ENCODE measurements at places on chromosomes 5 and 9.
A peak's percentile ranks its signal among the peaks of the same experiment; 100 is the strongest.

- DNase-seq: no peak
These were observed 122.9 kb upstream of the NFIL3 start for GRCh38 chr9:91546574-91546973.

DNA sequence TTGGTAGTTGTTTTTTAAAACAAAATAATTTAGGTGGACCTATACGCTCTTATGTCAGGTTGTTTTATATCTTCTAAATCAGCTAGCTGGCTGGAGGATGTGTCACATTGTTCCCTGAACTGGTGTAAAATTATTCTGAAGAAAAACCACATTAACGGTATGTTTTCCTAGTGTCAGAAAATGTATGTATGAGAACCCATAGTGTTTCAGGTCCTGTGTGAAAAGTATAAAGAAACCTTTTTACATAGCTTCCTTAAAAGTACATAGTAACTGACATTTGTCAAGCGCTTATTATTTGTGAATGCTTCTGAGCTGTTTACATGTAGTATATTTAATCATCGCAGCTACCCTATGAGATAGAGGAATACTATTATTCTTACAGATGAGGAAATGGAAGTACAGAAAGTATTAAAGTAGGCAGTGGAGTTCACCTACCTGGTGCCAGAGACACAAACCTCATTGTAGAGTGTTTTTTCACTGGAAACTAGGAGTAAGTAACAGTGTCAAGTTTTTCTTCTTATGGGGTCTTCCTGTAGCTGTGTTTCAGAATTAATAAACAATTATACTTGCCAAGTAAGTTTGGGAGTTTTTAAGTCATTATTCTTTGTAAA is 10.4 kb upstream of the FAM120AOS start:
- DNase-seq: no peak

GRCh38 chr5:139863361-139863760 is 67.8 kb downstream of the PSD2 start:
- DNase-seq: no peak

DNA sequence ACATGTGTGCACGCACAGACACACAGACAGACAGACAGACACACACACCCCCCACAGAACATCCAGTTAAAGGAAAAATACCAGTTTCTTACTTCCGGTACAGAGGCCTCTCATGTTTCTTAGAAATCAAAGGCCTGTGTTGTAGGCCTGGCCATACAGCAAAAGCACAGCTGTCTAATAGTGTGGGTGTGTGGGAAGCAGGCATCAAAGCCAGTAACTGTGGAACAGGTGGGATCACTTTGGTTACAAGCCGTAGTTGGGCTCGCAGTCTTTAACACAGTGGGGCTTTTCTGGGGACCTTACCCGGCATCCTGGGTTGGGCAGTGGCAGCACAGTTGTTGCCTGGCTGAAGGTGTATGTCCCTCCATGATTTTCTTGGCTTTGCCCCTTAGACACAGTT is 55.2 kb downstream of the FBXL7 start:
- no peak for DNase-seq

- peak; percentile 17 for DNase-seq
These were observed 7.5 kb downstream of the OR1K1 start for GRCh38 chr9:122807271-122807900.

DNA sequence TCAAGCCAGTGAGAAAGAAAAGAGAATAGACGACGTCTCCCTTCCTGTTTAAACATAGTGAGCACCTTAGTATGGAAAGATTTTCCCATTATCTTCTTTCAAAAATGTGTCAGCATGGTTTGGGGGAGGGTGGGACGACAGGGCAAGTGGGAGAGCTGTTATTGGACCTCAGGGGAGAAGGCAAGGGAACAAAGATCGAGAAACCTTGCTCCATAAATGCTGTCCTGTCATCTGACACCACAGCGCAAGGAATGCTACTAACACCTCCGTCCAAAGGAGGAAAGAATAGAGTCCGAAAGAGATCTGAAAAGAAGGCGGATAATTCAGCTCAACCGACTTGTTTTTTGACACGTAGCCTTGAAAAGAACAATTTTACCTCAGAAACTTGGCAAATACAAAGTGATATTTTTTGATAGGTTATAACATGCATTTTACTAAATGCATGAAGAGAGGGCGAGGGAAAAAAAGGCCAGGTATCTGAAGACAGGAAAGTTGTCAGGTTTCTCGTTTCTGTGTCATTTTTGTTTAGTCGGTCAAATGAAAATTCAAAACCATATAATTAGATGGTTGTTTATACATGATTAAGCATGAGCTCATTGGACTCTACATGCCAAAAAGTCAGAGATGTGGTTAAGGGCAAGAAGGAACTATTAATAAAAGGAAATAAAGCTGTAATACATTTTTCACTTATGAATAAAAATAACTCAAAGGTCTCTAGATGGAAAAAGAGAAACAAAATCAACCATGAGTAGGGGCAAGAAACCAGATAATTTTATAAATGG is 155.7 kb downstream of the GLIS3 start:
- no peak for DNase-seq

DNA sequence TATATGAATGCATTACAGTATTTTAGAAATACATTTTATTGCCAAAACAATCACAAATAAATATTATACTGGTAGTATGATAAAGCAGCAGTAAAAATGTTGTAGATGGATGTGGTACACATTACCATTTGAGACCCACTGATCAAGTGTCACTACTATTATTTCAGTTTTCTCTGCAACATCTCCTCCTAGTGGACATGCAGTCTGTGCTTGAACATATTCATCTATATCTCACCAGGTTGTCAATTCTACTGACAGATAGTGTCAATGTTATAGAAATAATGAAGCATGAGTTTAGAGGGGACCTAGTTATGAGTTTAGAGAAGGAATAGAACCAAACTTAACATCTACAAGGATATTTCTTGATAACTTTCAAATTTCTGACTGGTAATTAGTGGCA is 39.2 kb upstream of the ELOVL7 start:
- DNase-seq: no peak

- no peak for DNase-seq
These were observed 8.9 kb downstream of the IPO11 start for GRCh38 chr5:62421414-62421813.

DNA sequence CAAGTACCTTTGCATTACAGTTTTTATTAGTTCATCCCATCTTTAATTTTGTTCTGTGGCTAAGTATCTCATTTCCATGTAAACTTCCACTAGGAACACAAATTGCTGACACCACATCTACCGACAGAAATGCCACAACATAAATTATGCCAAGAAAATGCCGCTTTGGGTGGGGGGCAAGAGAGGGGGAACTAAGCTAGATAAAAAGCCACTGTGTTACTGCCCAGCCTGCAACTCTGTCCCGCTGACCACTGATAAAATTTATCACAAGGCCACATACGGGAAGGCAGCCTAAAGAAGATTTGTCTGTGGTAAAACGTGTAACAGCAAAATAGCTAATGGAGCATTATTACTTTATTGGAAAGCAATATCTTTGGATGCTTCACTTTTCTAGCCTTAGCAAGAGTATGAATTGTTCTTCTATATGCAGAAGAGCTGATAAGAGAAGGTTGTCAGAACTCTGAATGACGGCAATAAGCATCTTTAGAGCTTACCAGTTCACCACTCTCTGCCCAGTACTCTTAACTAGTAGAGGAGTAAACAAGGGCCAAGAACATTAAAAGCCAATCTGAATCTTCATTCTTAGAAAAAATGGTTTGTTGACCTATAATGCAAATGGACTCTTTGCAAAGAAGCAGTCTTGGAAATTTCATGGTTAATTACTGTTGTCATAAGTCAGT is 172.2 kb upstream of the MEF2C start:
- DNase-seq: no peak

GRCh38 chr9:129932303-129933151 is 97.3 kb downstream of the USP20 start:
- no peak for DNase-seq

GRCh38 chr9:133845440-133845839 is 107.3 kb upstream of the SARDH start:
- DNase-seq: no peak

GRCh38 chr5:139683295-139684271 is 35.4 kb downstream of the CXXC5 start:
- DNase-seq: no peak

GRCh38 chr5:143008809-143009521 is 238.8 kb downstream of the ARHGAP26 start:
- peak; percentile 84 for DNase-seq

DNA sequence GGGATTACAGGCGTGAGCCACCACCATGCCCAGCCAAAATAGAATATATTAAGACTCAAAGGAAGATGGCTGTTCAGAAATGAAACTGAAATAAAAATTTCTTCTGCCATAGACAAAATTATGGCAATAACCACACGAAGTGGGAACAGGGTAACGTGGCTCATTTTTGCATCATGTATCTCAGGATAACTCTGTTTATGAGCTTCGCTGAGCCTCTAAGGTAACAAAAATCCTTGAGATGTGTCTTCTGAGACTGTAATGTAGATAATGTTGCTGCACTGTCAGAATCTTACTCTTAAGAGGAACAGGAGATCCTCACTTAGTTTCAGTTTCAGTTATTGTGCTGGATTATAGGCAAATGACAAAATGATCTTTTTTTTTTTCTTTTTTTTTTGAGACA is 153.8 kb downstream of the GOLPH3 start:
- peak; percentile 16 for DNase-seq

- DNase-seq: no peak
These were observed 31.4 kb upstream of the STING1 start for GRCh38 chr5:139513852-139514485.

DNA sequence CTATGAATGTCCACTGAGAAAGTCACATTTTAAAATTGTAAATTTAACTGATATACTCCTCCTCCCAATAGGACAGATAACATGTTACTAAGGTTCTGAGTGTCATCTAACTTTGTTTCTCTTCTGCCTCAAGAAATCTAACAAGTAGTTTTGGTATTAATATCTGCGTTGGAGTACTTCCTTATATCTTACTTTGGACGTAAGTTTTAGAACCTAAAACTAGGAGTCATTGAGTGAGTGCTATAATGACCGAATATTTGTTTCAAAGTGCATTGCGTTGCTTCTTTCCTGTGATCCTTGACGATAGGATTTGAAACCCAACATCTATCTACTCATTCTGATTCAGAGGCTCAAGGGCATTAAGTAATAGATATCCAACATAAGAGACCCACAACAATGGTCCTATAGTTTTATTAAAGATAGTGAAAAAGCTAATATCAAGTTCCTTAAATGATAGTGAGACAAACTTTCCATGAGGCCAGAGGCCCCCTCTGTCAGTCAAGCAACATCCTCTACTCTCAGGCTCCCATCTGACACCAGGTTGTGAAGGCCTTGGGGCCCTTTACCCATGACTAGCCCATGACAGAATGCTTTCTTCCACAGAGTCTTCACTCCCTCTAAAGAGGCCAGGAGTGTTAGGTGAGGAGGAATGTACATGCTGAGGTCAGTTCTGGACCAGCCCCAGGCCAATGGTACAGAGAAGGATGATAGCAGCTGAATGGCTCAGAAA is 45.3 kb upstream of the MAP3K1 start:
- no peak for DNase-seq

DNA sequence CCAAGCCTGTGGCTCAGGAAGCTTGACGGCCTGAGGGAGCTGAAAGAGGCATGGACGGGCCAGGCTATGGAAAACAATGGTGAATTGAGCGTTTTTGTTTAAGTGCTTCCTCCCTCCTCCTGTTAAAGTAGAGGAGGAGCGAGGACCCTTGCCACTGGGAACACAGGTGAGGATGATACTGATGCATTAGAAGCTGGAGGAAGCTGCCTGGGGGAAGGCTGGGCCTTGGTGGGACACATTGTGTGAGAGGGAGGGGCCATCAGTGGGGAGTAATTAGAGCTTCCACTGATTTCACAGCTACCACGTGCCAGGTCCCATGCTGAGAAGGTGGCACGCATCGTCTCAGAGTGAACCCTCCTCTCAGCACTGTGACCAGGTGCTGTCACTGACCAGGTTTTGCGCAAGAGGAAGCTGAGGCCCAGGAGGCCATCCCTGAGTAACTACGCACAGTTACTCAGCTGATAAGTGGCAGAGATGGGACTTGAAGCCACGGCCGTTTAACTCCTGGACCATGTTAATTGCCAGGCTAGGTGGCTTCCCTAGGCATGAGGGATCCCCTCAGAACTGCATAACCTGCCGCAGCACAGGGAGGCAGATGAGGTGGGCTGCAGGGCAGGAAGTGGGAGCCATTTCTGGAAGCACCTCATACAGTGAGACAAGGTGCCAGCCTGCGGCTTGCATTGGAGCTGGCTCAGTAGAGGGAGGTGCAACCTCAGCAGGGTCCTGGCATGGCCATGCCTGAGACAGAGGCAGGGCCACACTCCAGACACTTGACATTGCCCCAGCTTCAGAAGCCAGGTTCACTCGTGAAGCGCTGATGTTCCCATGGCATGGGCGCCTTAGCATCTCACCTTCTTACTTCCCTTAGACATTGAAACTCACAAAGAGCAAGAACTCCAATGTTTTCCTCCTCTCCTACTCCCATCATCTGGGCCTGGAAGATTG is 195.3 kb upstream of the MVB12B start:
- no peak for DNase-seq

DNA sequence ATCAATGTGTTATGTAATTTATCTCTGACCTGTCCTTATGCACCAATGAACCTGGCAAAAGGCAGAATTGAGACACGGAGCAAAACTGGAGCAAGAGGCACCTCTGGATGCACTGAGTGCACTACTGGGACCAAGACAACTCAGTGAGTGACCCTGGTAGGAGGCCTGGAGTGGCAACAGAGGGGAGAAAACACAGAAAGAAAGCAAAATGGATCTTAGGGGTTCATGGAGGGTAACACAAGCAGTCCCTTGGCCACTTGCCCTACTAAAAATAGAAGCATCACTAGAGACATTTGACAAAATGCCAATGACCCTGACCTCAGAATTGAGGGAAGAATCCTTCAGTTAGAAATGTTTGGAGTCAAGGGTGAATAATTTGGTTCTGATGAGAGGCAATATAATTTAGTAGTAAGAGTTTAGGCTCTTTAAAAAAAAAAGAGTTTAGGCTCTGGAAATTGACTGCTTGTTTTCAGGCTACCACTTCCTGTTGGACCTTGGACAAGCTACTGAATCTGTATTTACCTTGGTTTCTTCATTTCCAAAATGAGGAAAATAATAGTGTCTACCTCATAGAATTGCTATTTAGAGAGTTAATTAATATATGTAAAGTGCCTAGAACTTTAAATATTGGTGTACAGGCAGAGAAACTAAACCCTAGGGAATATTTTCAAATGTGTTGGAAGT is 234.9 kb upstream of the TARS1 start:
- DNase-seq: no peak

DNA sequence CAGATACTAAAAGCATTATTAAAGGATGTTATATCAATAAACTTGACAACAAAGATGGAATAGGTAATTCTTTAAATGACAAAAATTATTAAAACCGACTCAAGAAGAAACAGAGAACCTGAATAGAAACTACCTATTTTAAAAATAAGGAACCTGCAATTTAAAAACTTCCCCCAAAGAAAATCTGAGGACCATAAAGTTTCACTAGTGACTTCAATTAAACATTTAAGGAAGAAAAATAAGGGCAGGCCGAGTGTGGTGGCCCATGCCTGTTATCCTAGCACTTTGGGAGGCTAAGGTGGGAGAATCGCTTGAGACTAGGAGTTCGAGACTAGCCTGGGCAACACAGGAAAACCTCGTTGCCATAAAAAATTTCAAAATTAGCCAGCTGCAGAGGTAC is 99.6 kb downstream of the FANCC start:
- DNase-seq: no peak

Measured in activated CD4-positive, alpha-beta T cell treated with anti-CD3 and anti-CD28 coated beads, Interleukin-2, amount 10 ng/mL, durations not matched to agents 7 days and 5 days (primary cell).